ENCODE measurements at places on chromosomes 4 and X.
A peak's percentile ranks its signal among the peaks of the same experiment; 100 is the strongest.

- no peak for DNase-seq
These were observed 1280.8 kb downstream of the PCDH7 start for GRCh38 chr4:32000846-32001488.

- peak; percentile 74 for DNase-seq
These were observed 31.6 kb upstream of the IRAK1 start for GRCh38 chrX:154051201-154051810.

GRCh38 chr4:20625426-20625825, 74.8 kb upstream of the PACRGL start:
- DNase-seq = no peak

GRCh38 chr4:3665360-3665891, 100.8 kb upstream of the ADRA2C start:
- DNase-seq = no peak

- DNase-seq = no peak
These were observed 1.2 kb upstream of the CHRNA9 start for GRCh38 chr4:40333921-40334352.

DNA sequence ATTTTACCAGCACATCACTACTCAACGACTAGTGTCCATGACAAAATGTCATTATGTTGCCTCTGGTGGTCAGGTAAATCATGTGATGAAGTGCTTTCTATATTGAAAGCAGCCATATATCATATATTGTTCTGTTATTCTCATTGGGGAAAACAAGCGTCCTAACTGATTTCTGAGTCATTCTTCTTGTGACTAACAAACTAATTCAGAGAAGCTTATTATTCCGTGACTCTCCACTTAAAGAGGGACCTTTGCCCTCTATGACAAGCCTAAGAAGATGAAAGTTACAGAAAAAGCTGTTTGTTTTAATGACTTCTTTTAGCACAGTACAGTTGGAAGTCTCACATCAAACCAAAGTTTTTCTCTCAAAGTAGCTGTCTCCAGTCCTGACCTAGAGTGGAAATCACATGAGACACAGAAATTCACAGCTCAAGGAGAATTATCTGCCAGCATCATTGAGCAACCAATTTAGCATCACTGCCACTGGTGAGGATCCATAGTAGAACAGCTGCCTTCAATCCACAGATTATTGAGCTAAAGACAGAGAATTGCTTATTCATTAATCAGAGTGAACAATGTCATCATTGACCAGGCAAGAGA, 36.4 kb downstream of the ASB9 start:
- DNase-seq = no peak

DNA sequence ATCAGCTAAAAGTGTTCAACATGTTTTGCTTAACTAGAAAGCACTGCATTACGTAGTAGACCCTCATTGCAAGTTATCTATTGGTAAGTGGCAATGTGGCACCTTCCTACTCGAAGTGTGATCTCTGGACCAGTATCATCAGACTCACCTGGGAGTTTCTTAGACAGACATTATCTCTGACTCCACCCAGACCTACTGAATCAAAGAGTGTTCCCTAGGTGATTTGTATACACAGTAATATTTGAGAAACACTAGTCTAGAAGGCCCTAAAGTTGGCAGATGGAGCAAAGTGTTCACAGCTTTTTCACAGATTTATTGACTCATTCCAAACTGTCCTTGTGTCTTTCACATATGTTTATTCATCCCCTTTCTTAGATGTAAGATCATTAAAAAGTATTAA, 35.7 kb downstream of the SHROOM4 start:
- no peak for DNase-seq

DNA sequence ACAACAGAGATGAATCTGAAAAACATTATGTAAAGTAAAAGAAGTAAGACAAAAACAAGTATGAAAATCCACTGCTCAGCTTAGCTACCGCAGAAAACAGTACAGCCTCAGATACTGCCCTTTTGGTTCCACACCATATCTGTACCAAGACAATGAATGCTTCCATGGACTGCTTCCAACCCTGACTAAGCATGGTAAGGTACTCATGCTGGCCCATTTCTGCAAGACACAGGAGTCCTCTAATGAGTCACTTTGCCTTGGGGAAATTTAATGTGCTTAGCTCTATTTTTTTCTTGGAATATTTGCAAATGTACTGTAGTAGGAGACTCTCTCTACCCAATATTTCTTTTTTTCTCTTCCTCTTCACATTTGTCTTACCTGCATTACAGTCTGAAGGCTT, 931.7 kb upstream of the HS3ST1 start:
- DNase-seq = no peak

DNA sequence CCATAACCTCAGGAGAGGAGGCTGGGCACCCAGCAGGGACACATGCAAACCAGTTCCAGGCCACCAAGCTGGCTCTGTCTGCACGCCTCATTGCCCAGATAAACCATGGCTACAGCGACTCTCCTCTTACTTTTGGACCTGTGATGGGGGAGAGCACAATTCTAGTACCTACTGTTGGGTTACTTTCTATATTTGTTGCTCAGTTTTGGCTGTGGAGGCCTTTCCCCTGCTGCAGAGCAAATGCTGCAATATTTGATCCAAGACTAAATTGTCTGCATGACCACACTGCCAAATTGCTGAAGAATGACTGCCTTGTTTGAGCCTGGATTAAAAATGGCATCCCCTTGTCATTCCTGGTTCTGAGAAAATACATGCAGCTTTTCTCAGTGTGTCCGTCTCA, 253.5 kb downstream of the ARHGAP10 start:
- DNase-seq = no peak

GRCh38 chrX:50769389-50770063, 44.5 kb downstream of the SHROOM4 start:
- no peak for DNase-seq

DNA sequence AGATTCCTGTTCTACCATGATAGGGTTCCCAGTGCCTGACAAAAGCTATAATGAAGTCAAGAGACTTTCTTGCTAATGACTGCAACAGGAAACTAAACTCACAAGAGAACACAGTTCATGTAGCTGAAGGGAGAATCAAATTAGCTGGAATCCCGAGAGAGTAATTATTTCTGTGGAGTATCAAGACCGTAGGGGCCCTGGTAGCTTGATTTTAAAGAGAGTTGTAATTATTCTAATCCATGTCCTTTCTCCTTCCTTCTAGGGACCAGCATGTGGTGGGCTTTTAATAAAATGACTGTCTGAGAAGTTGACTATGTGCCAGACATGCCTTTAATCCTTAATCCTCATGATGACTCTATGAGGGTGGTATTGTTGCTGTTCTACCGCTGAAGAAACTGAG, 1.7 kb upstream of the TRPC5OS start:
- DNase-seq = no peak

GRCh38 chrX:113300580-113300979, 459.9 kb upstream of the AMOT start:
- DNase-seq = no peak

GRCh38 chr4:188423039-188423438, 283.8 kb downstream of the TRIML1 start:
- DNase-seq = no peak

- DNase-seq = no peak
These were observed 66.3 kb upstream of the TMEM164 start for GRCh38 chrX:109936598-109936997.

GRCh38 chrX:46376246-46376885, 168.9 kb downstream of the ZNF674 start:
- DNase-seq = peak; percentile 2

DNA sequence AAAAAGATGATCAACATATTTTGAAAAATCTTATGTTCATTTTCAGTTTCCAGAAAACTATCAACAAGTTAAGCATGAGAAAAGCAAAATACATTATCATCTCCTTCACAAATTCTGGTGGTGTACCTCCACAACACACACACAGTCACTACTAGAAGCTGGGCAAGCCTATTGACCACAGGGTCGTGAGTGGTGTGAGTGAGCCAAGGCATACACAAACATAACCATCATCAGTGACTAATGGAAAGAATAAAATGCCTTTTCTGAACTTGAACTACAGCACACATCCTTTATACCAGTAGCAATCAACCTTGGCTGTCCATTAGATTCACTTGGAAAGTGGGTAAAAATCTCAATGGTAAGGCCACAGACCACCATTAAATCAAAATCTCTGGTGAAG, 180.2 kb downstream of the FAM47B start:
- no peak for DNase-seq

DNA sequence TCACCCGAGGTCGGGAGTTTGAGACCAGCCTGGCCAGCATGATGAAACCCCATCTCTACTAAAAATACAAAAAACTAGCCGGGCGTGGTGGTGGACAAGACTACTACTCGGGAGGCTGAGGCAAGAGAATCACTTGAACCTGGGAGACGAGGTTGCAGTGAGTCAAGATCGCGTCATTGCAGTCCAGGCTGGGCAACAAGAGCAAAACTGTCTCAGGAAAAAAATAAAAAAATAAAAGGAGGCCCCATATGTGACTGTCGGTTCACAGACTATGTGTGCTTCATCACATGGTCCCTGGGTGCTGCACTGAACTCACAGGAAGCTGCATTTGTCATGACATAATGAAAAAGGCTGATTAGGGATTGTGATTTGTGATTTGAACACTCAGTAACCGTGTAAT, 6.4 kb downstream of the TRIML1 start:
- DNase-seq = no peak

GRCh38 chr4:12583275-12583674, 900.9 kb downstream of the RAB28 start:
- DNase-seq = no peak

- no peak for DNase-seq
These were observed 54.3 kb downstream of the LRP2BP start for GRCh38 chr4:185341377-185341776.

DNA sequence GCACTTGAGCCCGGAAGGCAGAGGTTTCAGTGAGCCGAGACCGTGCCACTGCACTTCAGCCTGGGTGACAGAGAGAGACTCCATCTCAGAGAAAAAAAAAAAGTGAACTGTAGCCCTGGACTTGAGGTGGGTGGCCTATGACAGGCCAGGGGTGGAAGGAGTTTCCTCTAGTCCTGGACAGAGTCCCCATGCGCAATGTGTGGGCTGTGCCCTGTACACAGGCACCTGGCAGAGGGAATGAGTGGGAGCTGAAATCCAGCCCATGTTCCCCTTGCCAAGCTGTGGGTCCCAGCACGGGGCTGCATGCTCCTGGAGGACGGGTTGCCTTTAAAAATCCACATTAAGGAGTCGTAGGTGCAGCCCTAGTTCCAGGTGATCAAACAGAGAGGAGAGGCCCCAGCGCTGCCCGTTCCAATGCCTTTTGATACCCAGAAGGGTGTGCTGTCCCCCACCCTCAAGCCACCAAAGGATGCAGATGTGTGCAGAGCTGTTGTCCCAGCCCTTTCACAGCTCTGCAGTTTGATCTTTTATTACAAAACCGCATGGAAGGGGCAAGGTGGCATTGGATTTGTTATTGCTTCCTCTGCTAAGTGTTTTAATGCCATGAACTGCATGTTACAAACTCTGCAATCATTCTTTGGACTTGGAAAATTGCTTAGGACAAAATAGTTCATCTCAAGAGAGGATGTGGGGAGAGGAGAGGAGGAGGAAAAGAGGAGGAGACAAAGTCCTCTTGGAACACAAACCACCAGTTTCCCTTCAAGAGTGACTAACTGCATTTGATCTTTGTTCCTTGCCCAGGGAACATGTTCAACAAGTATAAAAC, 38.0 kb upstream of the PDK3 start:
- no peak for DNase-seq

DNA sequence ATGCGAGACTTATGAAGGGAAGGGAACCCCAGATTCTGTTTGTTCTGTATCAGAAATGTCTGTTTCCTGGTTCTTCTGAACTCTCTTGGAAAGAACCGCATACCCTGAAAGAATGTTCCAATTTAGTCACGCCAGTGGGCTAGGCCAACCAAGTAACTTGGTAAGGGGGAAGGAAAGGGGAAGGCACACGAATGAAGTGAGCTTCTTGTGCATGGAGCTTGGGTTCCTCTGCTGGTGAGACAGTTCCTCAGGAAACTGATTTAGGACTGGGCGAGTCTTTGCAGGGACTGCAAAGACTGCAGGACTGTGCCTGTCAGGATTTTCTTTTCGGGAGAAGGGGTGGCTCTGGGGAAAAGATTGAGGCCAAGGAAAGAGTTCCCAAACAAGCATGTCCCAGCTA, 35.6 kb downstream of the FRMPD3 start:
- no peak for DNase-seq

- no peak for DNase-seq
These were observed 940.0 kb downstream of the SH3BGRL start for GRCh38 chrX:82141942-82142341.

GRCh38 chr4:55859711-55860110, 6.3 kb downstream of the EXOC1 start:
- no peak for DNase-seq

- no peak for DNase-seq
These were observed 30.9 kb downstream of the FAM9B start for GRCh38 chrX:9003041-9003440.

GRCh38 chrX:48156014-48156413, 25.6 kb downstream of the SPACA5B start:
- DNase-seq = no peak

DNA sequence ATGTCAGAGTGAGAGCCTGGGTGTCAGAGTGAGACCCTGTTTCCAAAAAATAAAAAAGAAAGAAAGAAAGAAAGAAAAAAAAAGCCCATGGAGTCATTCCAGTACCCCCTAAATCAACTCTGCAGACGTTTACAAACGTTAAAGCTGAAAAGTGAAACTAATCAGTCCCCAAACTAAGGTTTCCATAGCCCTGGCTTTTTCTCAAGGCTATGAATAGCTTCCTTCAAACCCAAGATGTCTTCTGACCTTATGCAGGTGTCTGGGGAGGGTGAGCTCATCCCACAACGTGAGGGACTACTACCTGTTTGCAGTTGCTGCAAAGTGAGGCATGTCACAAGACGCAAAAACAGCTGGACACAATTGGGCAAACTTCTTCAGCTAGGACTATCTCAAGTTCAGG, 144.0 kb downstream of the SH3KBP1 start:
- no peak for DNase-seq

- DNase-seq = no peak
These were observed 49.4 kb upstream of the HGFAC start for GRCh38 chr4:3392321-3392720.

- DNase-seq = no peak
These were observed 245.9 kb downstream of the HS3ST1 start for GRCh38 chr4:11182586-11183355.

DNA sequence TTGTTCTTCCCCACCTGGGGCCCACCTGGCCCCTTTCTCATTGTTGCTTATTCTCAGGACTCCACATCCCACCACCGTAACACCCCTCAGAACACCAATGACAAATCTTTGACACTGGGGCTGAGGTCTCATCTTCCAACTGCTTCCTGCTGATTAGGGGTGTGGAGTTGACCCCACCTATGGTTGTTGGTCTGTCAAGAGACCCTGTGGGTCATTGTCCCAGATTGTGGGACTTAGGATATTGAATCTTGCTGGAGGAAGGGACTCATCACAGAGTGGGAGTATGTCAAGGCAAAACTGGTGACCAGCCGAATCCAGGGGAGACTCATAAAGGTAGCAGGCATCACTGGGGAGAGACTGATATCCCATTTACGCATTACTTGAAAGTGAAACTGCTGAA, 140.2 kb upstream of the PLAC1 start:
- no peak for DNase-seq

GRCh38 chrX:132294776-132295495, 75.7 kb upstream of the RAP2C start:
- DNase-seq = no peak

GRCh38 chrX:7083021-7083420, 64.5 kb upstream of the STS start:
- no peak for DNase-seq

- no peak for DNase-seq
These were observed 498 bp downstream of the MAGEA10 start for GRCh38 chrX:152137771-152138387.

Measured in effector CD4-positive, alpha-beta T cell (primary cell).